Spinal cord (tissue), 10 donors: ENCODE measurements at places on chromosomes 12 and 14.

DNA sequence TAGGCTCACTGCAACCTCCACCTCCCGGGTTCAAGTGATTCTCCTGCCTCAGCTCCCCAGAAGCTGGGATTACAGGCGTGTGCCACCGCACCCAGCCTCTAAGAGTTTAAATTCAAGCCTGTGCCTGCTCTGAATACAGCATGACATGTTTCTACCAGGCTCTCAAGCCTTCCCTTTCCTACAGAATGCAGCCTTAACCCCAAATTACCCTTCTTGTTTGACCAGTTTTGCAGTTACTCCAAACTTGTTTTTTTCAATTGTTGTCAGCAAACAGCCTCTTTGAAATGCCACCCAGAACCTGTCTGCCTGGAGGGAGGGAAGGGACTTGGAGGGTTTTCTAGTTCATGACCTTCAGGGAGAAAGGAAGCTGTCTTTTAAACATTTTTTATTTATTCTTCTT is 15.4 kb downstream of the GLTP start:
- no peak for DNase-seq

DNA sequence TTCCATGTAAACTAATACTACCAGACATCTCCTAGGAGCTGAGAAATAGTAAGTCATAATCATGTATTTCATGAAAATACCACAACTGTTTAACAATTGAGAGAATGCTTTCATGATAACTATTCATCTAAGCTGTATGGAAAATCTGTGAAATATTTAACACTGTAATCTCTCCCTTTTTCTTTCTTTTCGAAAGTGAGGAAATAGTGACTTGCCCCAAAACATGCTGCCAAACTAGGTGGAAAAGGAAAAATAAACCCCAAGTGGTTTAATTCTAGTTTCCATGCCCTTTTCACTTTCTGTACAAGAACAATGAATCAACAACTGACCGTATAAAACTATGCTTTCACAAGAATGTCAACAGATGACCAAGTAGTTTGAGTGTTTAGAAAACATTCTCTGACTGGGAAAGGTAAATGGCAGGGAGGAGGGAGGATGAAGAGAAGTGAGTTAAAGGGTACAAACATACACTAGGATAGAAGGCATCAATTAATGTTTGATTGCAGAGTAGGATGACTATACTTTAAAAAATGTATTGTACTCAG is 147.5 kb upstream of the AVPR1A start:
- DNase-seq: no peak

DNA sequence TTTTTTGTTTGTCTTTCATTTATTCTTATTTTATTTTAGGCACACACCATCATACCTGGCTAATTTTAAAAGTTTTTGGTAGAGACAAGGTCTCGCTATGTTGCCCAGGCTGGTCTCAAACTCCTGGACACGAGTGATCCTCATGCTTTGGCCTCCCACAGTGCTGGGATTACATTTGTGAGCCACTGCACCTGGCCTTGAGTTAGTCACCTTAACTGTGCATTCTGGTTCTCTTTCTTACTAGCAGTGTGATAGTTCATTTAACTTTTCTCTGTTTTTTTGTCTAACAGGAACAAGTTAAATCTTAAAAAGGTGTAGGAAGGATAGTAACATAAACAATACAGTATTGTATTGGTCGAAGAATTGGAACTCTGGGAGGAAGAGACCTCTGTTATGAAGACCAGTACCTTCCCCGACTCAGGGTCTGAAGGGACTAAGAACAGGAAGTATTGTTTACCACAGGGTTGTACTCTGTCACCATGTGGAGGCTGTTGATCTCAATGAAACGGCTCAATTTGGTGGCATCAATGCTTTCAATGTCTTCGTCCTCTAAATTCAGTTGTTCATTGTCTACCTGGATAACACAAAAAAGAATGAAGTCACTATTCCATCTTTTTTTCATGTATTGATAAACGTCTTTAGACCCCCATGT is 17.7 kb downstream of the ERP27 start:
- DNase-seq: no peak

- DNase-seq: no peak
These were observed 1.8 kb downstream of the ALX1 start for GRCh38 chr12:85281636-85282312.

DNA sequence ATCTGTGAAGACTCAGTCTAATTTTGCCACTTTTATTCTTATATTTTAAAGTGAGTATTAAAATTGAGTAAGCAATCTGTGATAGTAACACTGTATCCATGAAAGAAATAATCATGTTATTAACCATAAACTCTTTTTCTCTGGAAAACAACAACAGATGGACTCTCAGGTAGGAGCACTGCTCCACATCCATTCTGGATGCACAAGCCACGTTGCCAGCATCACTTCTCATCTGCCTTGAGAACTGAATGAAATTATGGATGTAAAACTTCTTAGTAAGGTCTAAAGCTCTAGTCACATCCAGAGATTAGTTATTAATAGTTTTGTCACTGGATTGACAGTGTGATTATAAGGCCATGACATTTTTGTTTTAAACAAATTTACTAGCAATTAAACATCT is 489.1 kb upstream of the SYT1 start:
- no peak for DNase-seq

DNA sequence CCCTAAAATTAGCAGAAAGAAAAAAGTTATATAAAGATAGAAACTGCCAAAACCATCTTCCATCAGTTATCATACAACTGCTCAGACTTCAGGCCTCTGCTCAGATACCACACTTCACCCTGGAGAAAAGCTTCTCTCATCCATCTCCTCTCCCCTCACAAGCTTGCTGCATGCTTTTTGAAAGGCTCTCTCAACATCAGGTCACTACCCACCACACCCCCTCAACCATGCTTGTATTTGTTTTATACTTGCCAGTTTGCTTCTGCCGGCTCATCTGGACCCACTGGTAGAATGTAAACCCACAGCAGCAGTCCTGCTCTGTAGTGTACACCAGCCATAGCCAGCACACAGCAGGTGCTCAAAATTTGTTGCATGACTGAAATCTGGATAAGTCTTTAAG is 8.8 kb downstream of the PPP1CC start:
- no peak for DNase-seq

DNA sequence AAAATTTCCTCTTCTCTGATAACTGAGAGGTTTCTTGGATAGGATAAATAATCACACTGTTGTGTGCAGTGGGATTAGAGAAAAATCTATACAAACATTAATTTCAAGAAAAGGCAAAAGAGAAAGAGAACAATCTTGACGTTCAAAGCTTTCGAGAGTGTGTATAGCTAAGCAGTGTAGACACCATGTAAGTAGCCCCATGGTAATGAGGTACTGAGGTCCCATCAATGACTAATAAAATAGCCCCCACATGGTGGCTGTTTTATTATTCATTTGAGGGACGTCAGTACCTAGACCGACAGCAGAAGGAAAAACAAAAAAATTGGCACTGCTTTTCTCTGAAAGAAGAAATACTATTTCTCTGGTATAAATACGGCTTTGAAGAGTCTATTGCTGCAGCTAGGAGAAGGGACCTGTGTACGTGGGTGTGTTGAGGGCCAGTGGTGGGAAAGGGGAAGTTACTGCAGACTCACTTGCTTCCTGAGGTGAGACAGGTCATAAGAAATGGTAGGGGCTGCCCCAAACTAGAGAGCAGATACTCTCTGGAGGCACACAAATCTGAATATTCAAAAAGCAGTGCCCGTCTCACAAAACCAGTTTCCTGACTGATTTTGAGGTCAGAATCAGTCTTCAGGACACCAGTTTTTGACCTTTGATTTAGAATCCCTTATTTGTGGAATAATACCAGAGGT is 339.8 kb downstream of the EMP1 start:
- DNase-seq: no peak

DNA sequence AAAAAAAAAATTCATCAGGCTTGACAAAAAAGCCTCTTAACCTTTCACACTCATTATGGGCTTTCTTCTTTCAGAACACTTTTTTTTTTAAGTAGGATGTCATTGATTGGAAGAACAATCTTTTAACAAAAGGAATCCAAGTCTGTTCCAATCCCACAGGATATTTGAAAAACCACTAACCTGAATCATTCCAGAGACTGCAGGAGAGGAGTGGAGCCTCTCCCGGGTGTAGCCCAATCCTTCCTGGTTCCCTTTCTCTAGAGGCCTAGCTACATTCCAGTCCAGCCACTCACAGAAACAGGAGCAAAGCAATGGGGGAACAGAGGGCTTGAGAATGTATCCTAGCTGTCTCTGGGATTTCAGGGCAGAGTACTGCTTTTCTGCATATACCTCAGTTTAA is 4.3 kb downstream of the MFAP5 start:
- no peak for DNase-seq

- DNase-seq: peak; percentile 56
These were observed 342.7 kb downstream of the CACNA1C start for GRCh38 chr12:2395354-2395977.

- no peak for DNase-seq
These were observed 33.4 kb upstream of the SYNDIG1L start for GRCh38 chr14:74459289-74459946.

DNA sequence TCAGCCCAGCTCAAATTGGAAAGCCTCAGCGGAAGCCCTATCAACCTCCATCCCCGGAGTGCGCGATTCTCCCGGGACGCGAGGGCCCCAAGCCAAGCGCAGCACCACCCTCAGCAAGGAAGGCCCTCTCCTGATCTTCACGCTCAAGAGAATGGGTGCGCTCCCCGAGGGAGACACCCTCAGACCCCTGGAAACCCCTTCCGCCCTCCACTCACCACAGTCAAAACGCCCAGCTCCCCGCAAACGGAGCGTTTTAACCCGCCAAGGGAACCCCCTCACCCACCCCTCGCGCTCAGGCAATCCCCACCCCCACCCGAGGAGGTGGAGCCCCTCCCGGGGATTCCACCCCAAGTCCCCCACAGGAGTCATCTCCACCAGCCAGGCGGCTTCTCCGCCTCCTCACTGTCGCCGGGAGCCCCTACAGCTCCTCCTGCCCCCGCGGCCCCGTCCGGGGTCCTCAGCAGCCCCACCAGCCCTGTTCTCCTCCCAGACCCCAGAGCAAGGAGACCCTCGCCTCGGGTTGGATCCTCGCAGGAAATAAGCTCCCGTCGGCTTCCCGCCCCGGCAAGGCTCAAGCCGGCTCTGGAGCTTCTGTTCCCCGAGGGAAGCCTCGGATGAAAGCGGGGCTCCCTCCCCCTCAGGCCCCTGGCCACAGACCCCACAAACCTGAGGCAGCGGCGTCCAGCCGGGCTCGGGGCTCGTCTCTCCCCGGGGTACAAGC is 507 bp downstream of the BAZ2A start:
- no peak for DNase-seq

DNA sequence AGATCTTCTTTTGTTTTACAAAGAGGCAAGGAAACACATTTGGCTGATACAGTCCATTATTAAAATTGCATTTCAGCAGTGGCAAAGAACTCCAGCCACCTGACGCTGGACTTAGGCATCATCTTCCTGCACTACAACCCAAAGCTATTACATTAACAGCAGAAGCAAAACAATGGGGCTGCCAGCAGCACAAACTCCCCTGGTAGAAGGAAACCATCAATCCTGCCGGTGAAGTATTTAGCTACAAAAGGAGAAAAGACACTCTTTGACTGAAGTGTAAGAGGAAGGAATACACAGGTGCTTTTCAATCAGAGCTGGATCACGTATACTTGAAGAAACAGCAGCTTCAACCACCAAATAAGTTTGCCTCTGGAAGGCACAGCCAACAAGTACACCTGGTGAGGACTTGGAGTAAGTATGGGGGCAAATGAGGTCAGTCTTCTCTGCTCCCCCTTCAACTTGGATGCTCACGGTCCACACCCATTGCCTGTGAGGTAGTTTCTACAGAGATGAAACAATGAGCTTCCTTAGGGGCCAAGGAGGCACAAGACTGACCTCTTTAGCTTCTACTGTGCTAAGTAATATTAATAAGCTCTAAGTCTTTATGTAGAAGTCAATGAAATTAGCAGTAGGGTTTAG is 125.9 kb upstream of the FOXN3 start:
- DNase-seq: peak; percentile 46

- peak; percentile 95 for DNase-seq
These were observed 6.7 kb upstream of the HOXC6 start for GRCh38 chr12:54021432-54022013.

DNA sequence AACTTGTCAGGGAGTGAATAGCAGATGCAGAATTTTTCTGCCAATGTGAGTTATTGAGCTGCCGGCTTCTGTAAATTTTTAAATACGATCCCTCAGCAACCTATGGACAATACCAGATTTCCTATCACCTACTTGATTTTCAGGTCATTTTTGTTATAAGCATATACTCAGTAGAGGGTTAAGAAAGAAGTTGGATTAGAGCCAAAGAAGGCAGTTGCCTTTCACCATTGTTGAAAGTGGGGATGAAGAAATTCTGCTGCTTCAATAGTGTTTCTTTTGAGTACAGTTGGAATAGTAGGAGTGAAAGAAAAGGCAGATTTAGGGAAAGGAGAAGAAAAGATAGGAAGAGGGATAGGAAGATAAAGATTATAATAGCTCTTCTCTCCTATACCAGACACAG is 197.1 kb downstream of the ATP23 start:
- DNase-seq: no peak

GRCh38 chr12:65152596-65152995 is 16.8 kb upstream of the LEMD3 start:
- DNase-seq: no peak

- no peak for DNase-seq
These were observed 908.6 kb downstream of the TRHDE start for GRCh38 chr12:73180734-73181133.

GRCh38 chr14:42319996-42320395 is 713.3 kb downstream of the LRFN5 start:
- no peak for DNase-seq

GRCh38 chr12:117036547-117036946 is 62.7 kb downstream of the TESC start:
- no peak for DNase-seq
